ENCODE measurements at places on chromosomes 16 and 17.

- no peak for DNase-seq
These were observed 14.0 kb upstream of the COTL1 start for GRCh38 chr16:84631886-84632285.

GRCh38 chr16:14071576-14072271, 605 bp downstream of the MRTFB start:
- DNase-seq = no peak

DNA sequence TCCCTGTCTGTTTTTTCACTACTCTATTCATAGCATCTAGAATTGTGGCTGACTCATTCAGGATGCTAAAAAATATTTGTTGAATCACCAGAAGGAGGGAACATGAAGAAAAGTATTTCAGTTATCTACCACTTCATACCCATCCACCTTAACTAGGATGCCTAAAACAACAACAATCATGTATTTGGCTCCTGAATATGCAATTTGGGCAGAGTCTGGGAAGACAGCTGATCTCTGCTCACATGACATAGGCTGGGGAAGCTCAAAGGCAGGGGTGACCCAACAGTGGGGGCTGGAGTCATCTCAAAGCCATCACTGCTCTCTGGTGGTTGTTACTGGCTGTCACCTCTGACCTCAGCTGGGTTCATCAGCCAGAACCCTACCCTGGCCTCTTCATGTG, 80.1 kb upstream of the RPL38 start:
- no peak for DNase-seq

DNA sequence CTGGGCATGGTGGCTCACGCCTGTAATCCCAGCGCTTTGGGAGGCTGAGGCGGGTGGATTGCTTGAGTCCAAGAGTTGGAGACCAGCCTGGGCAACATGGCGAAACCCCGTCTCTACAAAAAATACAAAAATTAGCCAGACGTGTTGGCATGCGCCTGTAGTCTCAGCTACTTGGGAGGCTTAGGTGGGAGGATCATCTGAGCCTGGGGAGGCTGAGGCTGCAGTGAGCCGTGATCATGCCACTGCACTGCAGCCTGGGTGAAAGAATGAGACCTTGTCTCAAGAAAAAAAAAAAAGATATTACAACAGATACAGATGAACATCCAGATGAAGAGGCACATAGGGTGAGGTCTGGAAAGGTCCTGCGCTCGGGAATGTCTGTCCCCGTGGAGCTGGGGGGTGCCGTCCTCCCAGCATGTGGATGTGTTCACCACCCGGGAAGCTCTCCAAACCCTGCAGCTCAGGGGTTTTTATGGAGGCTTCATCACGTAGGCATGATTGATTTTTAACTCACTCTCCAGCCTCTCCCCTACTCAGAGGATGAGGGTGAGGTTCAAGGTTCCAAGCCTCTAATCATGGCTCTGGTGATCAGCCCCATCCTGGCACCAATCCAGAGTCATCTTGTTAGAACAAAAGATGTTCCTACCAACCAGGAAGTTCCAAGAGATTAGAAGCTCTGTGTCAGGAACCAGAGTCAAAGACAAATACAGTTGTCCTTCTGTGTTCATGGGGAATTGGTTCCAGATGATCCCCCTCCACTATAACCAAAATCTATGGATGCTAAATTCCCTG, 85.0 kb upstream of the DNAJA2 start:
- DNase-seq = peak; percentile 14

DNA sequence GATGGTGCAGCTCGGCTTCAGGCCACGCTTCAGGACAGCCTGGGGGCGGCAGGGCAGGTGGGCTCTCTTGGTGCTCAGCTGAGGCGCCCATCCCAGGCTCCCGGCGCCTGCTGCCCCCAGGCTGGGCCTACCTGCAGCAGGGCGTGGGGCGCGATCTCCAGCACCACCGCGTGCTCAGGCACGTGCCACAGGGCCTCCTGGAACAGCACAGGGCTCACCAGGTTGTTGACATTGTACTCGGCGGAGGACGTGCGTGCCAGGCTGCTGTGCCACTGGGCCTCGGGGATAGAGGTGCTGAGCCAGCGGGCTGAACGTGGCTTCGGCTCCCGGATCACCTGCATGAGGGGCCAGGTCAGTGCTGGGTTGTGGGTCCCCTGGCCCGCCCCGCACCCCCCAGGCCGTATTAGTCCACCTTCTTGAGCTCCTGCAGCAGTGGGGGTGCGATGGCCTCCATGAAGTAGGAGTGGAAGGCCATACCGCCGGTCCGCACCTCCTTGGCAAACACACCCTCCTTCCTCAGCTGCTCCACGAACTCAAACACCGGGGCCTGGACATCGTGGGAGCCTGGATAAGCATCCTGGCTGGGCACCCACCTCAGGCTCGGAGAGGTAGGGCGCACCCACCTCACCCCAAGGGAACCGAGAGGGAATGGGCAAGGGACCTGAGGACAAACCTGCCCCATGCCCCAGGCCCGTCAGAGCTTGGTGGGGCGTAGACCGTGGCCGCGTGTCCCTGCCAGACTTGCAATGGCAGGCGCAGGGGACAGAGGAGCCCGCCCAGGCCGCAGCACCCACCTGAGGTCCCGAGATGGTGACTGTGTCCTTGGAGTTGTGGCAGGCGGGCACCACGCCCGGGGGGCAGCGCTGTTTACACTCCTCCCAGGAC, 9.0 kb downstream of the FASN start:
- DNase-seq = no peak

GRCh38 chr17:72030067-72030899, 90.5 kb upstream of the SOX9 start:
- DNase-seq = no peak

- DNase-seq = no peak
These were observed 115.7 kb downstream of the BANP start for GRCh38 chr16:88066680-88067529.

DNA sequence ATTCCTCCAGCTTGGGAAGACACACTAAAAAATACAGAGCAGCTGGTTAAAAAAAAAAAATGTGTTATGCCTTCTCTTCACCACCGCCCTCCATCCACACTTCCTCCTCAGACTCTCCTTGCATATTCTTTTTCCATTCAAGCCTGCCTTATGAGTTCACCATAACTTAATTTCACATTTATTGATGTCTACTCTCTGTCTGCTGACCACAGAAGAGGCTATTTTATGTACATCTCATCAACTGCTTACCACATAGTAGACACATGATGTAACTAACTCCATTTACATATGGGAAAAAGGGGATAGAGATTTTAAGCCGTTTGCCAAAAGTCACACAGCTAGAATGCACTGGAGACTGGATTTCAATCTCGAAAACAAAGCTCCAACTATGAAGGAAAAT, 409.8 kb downstream of the CDH11 start:
- DNase-seq = no peak

- DNase-seq = no peak
These were observed 231.2 kb downstream of the PRKCA start for GRCh38 chr17:66533572-66533971.

DNA sequence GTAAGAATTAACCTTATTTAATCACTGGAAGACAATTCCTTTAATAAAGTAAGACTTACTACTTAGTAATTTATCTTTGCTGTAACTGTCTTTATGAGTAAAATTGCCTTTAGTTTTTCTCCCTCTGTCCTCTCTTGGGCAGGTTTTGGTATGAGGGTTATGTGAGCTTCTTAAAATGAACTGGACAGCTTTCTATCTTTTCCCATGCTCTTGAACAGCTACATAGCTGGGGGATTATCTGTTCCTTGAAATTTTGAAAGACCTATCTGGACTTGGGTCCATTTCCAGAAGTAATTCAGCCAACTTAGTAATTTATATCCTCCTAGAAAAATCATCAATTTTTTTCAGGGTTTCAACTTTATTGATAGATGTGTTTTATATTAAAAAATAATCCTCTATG, 3.6 kb upstream of the MYH1 start:
- DNase-seq = no peak

GRCh38 chr17:30600830-30601494, 123.8 kb downstream of the GOSR1 start:
- no peak for DNase-seq

DNA sequence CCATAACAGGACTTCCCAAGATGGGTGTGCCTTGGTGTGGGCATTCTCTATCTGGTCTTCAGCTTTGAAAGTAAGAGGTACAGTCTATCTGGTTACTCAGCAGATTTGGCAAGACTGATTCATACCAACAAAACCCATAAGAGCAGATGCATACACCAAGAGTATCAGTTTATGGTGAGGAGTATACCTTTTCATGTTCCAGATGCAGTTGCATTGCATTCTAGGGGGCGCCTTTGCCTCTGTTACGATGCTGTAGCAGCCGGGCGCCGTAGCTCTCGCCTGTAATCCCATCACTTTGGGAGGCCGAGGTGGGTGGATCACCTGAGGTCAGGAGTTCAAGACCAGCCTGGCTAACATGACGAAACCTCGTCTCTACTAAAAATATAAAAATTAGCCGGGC, 31.1 kb upstream of the CARMIL2 start:
- no peak for DNase-seq

- DNase-seq = no peak
These were observed 186.7 kb downstream of the RPTOR start for GRCh38 chr17:80731323-80731722.

DNA sequence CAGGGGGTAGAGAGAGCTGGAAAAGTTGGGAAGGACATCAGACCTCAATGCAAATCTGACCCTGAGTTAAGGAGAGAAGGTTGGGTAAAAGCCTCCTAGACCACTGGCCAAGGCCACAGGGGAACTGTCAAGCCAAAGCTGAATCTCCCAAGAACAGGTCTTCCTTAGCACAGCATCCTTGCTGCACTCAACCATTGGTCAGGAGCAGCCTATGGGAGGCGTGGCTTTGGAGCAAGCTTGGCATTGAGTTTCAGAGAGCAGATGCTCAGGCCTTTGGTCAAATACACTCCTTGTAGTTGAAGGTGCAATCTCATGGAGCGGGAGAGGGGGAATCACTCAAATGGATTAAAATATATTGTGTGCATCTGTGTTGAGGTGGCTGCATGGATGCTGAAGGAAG, 21.8 kb downstream of the SOX9 start:
- DNase-seq = no peak

- no peak for DNase-seq
These were observed 38.4 kb downstream of the SOX9 start for GRCh38 chr17:72158895-72159885.

DNA sequence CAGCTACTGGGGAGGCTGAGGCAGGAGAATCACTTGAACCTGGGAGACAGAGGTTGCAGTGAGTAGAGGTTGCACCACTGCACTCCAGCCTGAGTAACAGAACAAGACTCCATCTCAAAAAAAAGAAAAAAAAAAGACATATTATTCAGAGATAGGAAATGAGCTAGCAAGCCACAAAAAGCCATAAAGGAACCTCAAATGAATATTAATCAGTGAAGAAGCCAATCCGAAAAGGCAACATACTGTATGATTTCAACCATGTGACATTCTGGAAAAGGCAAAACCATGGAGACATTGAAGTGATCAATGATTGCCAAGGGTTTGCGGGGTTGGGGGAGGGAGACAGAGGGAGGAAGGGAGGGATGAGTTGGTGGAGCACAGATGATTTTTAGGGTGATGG, 8.4 kb upstream of the EXOC7 start:
- DNase-seq = no peak

DNA sequence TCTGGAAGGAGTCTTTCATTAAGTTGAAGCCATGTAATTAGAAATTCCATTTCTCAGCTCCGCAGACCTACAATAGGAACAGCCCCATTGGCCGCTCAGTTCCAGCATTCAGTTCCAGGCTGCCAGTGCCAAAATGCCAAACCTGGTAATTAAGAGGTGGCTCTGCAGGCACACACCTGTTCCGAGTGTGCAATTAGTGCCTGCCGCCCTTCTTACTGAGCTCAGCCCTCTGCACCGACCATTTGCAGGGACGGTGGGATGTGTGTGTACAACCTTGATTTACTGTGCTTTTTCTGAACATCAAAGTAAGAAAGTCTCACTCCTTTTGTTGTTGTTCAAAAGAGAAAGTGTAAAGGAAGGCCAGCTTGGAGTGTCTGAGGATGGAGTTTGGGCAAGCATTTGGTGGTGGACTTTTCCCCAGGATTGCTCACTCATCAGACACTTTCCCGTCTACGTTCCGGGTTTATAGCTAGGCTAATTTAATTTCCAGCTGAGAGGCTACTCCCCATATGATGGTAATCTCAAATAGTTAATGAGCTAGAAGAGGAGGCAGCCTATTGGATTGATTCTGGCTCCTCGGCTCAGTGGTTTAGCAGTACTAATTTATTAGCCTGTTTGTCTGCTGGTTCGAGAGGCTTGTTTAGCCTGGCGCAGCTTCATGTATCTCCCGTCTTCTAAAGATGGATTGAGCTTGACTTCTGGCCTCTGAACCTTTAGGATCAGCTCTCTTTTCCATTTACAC, 20.0 kb downstream of the HS3ST3B1 start:
- DNase-seq = no peak

DNA sequence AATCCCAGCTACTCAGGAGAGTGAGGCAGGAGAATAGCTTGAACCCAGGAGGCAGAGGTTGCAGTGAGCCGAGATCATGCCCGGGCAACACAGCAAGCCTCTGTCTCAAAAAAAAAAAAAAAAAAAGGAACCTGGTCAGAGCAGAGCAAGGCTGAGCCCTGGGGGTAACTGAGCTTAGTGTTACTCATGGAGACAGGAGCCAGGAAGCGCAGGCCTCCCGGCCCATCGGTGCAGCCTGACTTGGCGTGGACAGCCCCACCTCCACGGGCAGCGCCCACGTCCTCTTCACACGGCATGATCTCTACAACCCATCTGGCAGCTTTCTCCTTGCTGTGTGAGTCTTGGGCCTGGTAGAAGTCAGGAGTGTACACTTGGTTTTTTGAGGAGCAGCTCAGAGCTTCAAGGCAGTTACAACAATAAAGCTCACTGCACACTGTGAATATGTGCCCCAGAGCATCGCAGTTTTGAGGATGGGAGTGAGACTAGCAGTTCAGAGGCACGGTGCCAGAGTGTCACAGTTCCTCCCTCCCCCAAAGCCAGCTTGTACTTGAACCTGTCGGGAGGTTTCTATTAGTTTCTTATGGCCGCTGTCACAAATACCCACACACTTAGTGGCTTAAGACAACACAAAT, 129.9 kb downstream of the RAP1GAP2 start:
- no peak for DNase-seq

- DNase-seq = no peak
These were observed 2.9 kb upstream of the CXCL16 start for GRCh38 chr17:4742629-4743028.

GRCh38 chr17:14748036-14748710, 447.3 kb downstream of the HS3ST3B1 start:
- DNase-seq = no peak

DNA sequence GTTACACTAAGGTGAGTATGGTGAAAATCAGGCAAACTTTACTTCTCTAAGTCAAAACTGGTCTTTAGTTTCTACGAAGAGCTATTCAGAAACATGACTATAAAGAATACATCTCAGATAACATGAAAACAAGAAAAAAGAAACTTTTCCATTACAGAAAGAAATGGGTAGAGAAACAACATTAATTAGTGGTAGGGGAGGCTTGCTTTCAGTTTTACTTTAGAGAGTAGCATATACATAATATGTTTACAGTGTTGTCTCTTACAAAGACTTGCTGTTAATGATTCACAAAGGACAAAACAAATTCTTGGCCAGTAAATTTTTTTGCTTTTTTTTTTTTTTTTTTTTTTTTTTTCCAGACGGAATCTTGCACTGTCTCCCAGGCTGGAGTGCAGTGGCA, 34.2 kb downstream of the CRLF3 start:
- DNase-seq = no peak

DNA sequence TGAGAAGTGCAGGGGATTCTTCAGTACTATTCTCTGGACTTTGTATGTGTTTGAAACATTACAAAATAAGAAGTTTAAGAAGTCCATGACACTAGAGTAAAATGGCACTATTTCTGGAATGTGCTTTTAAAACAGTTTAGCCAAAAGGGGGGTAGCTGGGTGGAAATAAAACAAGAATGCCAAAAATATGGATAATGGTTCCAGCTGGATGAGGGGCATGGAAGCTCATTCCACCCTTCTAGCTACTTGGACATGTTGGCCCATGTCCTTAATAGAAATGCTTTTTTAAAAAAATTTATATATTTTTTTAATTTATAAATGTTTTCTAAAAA, 13.1 kb downstream of the ZC3H7A start:
- DNase-seq = no peak

All from suprapubic skin (tissue), 4 donors.